ENCODE measurements at places on chromosomes 3 and 15.

DNA sequence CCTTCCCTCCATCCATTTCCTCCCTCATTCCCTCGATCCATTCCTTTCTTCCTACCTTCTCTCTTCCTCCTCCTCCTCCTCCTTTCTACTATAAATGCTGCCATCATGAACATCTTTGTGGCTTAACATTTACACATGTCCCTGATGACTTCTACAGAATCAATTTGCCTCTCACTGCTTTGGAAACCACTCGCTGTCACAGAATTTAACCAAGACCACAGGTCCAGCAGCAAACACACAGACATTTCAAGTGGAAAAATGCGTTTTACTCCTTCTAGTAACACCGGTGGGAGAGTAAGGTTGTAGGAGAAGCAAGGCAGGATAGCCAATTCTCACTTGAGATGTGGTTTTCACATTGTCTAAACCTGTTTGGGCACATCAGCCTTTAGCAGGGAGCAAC lies 101.4 kb upstream of the LRIG1 start:
- DNase-seq, result no peak

DNA sequence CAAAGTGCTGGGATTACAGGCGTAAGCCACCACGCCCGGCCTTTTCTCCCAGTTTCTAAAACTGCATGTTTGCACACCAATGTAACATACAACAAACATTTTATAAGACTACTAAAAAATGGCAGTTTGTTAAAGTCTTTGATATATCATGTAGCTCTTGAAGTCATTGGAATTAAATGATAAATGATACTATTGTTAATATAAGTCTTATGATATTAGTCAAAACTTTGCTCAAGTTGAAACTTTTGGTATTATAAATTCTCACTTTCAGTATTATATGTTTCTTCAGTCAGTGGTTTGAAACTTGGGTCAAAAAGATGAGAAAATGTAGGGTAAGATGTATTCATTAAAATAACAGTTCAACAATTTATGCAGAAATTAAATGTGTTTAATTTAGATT lies 117.6 kb upstream of the TBL1XR1 start:
- no peak for DNase-seq

DNA sequence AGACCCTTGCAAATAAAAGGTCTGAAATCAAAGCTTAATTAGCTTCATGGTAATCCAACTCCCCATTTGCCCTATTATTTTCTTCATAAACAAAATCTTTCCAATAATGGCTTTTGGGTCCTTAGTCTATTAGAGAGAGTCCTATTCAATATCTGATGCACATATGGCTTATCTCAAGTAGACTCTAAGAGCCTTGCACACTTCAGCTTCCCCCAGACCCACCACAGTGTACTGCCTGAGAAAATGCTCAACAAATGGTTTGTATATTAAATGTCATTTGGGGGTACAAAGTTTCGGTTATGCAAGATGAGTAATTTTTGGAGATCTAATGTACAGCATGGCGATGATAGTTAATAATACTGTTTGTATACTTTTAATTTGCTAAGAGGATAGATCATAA lies 28.9 kb downstream of the FSTL1 start:
- DNase-seq, result no peak

- no peak for DNase-seq
Measured at GRCh38 chr3:166569589-166569988, 732.4 kb upstream of the BCHE start.

DNA sequence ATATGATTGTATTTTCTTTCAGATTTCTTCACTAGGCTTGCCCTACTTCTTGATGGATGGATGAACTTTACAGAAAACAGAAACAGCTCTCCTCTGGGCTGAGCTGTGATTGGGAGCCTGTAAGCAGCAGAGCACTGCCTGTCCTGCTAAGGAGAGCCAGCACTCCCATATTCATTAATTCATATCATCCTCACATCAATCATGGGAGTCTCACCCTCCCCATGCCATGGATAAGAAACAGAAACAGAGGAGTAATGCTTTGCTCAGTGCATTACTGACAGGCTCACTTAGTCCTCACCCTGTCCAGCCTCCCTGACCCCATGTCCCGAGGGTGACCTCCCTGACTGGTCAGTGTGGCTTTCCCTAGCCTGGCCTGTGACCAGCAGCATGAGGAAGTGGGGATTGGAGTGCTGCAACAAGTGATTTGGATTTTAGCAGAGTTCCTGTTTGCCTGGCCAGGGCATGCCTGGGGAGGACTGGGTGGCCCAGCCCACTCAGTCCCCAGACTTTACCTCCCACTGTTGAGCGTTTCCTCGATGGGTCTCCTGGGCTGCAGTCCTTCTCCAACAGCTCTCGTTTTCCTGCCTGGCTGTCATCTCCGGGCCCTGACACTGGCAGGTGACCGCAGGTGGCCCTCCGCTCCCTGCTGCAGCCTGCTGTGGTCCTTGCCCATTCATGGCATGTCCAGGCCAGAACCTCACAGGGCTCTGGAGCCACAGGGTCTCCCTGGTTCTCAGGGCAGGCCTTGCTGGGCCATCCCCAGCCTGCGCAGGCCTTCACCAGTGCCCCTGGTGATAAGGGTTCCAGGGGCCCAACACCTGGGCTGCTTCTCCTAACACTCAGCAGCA lies 1.3 kb upstream of the TMIE start:
- no peak for DNase-seq

DNA sequence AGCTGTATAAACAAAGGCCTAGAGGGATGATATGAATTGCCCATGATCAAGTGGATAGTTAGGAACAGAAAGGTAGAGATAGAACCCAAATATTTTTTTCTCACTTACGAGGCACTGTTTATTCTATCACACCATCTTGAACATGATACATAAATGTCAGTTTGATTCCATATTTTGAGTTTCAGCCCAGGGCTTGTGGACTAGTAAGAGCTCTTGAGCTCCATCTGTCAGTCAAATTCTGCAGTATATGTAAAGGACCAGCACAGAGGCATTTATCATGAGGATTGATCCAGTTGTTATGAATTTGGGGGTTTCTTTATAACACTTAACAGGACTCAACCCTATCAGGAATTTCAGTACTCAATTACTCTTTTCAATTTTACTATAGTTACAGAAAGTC lies 4.8 kb downstream of the SLC27A2 start:
- DNase-seq, result no peak

- no peak for DNase-seq
Measured at GRCh38 chr3:20055842-20056241, 15.6 kb downstream of the KAT2B start.

GRCh38 chr3:13167064-13167743 lies 94.0 kb upstream of the IQSEC1 start:
- DNase-seq, result no peak

- no peak for DNase-seq
Measured at GRCh38 chr3:81476692-81477091, 284.8 kb downstream of the GBE1 start.

GRCh38 chr3:173266441-173266840 lies 125.4 kb upstream of the SPATA16 start:
- no peak for DNase-seq
